ENCODE measurements at places on chromosomes 12 and 14.

- peak; percentile 5 for DNase-seq
Measured at GRCh38 chr12:52836042-52836466, 1.9 kb upstream of the KRT79 start.

- DNase-seq, result peak; percentile 48
Measured at GRCh38 chr14:61252369-61253063, 28.6 kb downstream of the TMEM30B start.

- DNase-seq, result no peak
Measured at GRCh38 chr12:51369581-51369980, 21.6 kb downstream of the GALNT6 start.

- peak; percentile 88 for DNase-seq
Measured at GRCh38 chr14:23057757-23058653, 685 bp upstream of the CDH24 start.

DNA sequence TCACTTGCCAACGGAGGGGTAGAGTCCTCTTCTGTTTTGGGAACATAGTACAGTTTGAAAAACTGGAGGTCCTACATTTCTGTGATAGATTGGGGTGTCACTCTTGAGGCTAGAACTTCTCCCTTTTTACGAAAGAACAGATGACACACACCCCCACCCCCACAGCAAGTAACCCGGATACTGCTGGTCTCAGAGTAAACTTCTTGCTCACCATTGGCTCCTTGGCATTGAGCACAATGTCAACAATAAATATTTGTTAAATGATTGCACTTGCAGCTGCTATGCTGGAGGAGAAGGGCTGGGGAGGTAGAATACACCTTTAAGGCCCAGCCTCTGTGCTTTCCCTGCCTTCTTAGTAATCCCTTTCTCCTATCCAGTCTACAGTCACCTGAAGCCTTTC, 149.8 kb downstream of the TGFB3 start:
- no peak for DNase-seq

GRCh38 chr12:124938587-124938986, 24.1 kb upstream of the UBC start:
- no peak for DNase-seq

DNA sequence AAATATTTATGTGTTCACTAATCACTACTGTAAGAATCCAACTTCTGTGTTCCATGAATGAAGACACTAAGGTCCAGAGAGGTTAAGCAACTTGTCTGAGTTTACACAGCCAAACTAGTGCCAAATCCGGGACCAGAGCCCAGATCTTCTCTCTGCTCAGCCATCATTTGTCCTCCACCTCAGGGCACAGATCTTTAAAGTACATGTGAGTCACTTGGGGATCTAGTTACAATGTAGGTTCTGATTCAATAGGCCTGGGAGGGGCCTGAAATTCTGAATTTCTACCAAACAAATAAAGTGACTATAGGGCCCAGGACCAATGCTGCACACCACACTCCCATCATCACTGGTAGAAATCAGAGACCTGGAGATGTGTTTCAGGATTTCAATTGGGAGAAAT, 162.9 kb downstream of the GXYLT1 start:
- no peak for DNase-seq

GRCh38 chr14:90136904-90137303, 75.1 kb downstream of the KCNK13 start:
- DNase-seq, result no peak

GRCh38 chr14:94631536-94632304, 19.5 kb downstream of the SERPINA3 start:
- DNase-seq, result no peak

DNA sequence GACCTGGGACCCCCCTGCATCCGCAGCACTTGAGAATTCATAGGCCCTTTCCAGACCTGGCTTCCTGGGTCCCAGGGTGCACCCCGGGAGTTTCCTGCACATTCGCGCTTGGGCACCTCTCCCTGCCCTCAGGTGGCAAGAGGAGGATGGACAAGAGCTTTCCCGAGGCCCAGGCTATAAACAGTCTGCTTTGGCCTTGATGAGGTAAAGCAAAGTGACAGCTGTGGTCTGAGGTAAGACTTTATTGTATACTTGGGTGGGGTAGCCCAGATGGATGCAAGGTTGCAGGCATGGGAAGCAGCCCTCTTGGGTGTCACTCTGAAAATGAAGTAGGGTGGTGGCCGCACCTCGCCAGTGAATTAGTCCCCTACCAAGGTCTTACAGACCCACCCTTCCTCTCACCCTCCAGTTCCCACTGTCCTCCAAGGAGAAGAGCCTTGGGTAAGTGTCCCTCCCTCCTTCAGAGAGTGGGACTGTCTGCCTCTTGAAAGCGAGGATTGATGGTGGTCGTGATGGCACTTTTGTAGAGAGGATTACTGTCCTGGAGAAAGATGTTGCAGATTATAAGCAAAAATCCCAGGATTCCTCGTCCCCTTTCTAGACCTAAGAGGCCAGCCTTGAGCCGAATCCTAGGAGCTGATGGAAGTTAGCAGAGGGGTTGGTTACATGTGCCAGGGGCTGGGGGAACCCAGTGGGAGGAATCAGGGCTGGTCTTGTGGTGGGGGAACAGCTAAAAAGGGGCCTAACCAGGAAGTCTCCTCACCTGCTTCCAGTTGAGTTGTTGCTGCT, 10.6 kb upstream of the CSAD start:
- no peak for DNase-seq

DNA sequence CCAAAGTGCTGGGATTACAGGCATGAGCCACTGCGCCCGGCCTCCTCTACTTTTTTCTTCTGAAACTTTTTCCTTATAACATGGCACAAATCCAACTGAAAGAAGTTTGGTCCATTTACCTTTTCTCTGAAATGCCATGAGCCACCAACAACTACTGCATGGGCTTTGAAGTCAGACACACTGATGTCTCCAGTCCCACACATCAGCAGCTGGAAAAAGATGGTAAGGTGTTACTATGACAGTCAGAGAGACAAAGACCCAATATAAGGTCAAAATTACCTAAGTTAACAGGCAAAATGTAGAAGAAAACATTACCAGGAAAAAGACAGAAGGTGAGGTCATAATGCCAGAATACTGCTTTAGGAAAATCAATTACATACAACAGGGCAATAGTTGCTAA, 48.2 kb downstream of the AREL1 start:
- no peak for DNase-seq

DNA sequence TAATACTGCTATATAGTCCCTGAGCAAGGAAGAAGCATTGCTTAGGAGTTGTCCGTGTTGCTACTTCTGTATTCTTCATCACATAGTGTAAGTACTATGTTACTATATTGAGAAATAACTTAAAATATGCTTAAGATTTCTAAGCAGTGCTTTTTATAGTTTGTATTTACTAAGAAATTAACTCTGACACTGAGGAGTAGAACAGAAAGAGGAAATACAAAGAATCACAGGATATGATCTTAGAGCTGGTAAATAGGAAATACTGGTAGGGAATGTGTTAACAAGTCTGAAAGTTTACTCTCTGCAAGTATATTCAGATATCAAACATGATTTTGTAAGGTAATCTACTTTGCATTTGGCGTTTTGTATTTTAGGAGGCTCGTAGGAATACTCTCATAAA, 15.5 kb downstream of the XPOT start:
- DNase-seq, result no peak

DNA sequence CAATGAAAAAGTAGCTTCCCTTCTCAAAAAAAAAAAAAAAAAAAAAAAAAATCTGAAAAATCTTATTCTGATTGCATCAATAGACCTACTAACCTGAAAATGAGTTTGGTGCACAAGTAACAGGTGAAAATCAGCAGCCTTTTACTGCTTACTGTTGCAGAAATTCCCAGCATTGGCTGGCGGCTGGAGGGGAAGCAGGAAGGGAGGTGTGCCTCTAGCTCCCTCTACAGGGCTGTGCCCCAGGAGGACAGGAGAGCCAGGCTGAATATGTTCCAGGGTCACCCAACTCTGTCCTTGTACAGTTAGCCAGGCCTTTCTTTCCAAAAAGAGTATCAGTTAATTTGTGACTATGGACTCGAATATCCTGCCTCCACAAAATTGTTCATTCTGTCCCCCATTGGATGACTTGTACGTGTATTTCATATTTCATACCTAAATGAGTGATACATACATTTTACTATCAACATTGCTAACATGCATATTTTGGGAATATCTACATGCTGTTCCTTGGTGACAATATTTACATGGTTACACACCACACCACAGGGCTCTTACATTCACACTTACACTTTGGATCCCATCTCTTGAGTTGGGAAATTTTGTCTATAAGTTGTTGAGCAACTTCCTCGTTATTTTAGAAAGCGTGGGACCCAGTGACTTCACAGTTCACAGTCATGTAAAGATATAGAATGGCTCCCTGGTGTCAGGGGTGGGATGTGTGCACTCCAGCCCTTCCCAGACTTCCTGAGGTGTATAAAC, 124.8 kb downstream of the SAMD4A start:
- DNase-seq, result peak; percentile 33

GRCh38 chr14:85317491-85318021, 212.4 kb upstream of the FLRT2 start:
- no peak for DNase-seq

DNA sequence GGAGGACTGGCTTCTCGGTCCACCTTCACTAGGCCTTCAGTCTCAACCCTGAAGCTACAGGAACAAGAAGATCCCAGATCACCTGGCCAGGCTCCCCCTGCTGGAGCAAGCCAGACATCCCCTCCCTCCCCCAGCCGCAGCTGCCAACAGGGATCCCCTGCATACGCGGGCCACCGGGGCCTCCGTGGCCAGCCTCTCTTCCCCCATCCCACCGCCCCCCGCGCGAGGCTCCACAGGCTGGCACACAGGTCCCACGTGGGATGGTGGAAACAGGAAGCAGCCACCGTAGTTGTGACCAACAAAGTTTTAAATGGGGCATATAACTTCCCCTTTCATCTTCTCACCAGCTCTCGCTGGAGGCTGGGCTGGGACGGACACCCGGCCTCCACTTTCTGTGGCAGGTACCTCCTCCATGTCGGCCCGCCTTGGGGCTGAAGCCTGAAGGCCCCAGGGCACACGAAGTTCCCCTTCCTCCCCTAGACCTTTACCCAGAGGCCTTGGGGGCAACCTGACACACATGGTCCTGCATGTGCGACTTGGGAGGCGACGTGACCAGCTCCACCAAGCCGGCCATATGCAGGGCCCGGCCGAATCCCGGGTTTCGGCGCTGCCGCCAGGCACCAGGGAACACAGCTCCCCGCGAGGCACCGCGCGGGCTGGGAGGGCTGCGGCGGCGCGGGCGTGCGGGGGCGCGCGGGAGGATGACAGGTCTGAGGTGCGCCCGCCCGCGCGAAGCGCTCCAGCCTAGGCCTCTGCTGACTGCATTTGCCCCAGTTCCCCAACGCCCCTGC, 44.4 kb upstream of the PNMA1 start:
- DNase-seq, result peak; percentile 70

GRCh38 chr12:41794336-41794735, 350.3 kb downstream of the GXYLT1 start:
- DNase-seq, result no peak

DNA sequence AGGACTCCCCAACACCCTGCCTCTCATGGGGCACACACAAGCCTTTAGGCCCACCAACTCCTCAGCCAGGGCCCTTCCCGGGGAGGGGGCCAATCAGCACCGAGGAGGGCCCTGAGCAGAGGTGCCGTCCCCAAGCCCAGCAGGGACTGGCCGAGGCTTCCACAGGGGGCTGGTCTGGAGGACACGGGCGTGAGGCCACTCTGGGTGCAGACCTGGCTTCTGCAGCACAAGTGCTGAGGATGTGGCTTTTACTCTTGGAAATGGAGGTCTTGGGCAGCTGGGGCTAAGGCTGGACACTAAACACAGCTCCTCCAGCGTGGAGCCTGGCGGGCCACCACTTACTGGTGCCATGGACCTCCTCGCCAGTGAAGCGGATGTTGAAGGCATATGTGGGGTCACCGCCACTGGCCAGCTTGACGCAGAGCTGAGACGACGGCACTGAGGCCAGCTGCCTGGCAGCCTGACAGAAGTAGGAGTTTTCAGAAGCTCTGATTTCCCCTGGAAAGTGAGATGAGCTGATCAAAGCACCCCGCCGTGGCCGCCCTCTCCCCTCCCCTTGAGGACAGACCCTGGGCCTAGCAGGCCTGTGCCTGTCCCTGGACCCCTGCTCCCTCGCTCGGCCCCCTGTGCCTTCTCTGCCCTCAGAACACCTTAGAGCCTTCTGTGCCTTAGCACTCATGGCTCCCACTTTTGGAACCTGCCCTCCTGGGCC, 44.0 kb downstream of the TRAFD1 start:
- no peak for DNase-seq

GRCh38 chr12:117026343-117026742, 72.9 kb downstream of the TESC start:
- DNase-seq, result no peak

GRCh38 chr12:53500142-53500775, 824 bp upstream of the TARBP2 start:
- DNase-seq, result no peak

- DNase-seq, result no peak
Measured at GRCh38 chr14:100472094-100472455, 115.1 kb downstream of the BEGAIN start.

- DNase-seq, result no peak
Measured at GRCh38 chr12:112367965-112368364, 14.3 kb downstream of the HECTD4 start.

- no peak for DNase-seq
Measured at GRCh38 chr14:78747813-78748212, 577.6 kb downstream of the NRXN3 start.

DNA sequence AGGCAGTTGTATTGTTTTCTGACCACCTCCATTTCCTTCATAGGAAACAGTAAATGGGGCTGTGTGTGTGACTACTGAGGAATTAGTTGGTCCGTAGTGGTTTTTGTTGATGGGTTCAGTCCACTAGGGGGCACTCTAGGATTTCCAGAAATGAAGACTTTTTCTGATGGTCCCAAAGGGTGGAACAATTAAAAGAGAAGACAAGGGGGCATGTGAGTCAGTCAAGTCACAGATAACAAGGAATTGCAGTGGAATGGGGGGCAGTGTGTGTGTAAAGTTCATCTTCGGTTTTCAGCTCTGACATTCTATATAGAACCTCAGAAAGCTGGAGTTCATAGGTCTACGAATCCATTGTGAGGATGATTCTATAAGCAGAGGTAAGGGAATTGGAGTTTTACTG, 186.6 kb upstream of the OR4E1 start:
- peak; percentile 25 for DNase-seq

DNA sequence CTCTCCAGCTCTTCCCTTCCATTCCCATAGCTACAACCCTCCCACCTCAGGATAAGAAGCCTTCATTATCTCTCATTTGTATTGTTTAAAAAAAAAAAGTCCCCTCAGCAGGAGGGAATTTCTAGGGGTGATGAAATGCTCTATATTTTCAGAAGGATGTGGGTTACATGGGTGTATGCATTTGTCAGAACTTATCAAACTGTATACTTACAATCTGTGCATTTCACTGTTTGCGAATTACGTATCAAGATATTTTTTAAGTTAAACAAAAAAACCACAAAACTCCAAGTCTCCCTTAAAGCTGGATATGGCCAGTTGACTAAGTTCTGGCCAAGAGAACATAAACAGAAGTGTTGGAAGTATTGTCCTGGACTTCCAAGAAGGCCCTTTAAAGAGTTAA, 2.0 kb upstream of the FKBP11 start:
- DNase-seq, result no peak

All from activated CD4-positive, alpha-beta T cell treated with anti-CD3 and anti-CD28 coated beads, Interleukin-2, amount 50 U/mL, for 1 hour (primary cell).